ENCODE measurements at places on chromosomes 16 and 17.

GRCh38 chr17:59832883-59833379 lies 59.8 kb downstream of the TUBD1 start:
- DNase-seq, result no peak

- no peak for DNase-seq
Observed at GRCh38 chr17:4324463-4324862, 42.0 kb downstream of the UBE2G1 start.

GRCh38 chr16:54934481-54935265 lies 4.0 kb downstream of the IRX5 start:
- DNase-seq, result no peak

DNA sequence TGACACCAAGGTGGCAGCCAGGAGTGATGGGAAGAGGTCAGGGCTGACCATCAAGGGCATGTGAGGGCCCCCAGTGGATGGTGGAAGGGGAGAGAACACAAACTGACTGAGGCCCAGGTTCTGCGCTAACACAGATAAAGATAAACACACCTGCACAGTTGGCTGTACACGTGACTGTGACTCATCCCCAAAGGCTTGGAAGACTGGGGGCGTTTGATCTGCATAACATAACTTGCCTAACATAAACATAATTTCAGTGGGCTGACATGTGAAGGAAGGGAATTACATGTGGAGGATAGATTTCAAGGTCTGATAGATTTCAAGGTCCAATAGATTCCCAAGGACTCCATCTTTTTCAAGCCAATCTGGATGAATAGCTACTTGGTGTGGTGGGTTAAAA lies 100.9 kb upstream of the TNRC6C start:
- DNase-seq, result no peak

- DNase-seq, result no peak
Observed at GRCh38 chr17:40530531-40530994, 29.1 kb upstream of the TNS4 start.

DNA sequence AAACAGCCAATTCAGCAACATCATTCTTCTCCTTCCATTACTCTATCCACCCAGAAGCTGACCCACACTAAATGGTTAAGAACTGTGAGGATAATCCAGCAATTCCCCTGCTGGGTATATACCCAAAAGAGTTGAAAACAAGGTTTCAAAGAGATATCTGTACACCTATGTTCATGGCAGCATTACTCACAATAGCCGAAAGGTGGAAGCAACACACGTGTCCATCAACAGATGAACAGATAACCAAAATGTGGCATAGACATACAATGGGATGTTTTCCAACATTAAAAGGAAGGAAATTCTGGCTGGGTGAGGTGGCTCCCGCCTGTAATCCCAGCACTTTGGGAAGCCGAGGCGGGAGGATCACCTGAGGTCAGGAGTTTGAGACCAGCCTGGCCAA lies 19.9 kb downstream of the MIS12 start:
- peak; percentile 42 for DNase-seq

DNA sequence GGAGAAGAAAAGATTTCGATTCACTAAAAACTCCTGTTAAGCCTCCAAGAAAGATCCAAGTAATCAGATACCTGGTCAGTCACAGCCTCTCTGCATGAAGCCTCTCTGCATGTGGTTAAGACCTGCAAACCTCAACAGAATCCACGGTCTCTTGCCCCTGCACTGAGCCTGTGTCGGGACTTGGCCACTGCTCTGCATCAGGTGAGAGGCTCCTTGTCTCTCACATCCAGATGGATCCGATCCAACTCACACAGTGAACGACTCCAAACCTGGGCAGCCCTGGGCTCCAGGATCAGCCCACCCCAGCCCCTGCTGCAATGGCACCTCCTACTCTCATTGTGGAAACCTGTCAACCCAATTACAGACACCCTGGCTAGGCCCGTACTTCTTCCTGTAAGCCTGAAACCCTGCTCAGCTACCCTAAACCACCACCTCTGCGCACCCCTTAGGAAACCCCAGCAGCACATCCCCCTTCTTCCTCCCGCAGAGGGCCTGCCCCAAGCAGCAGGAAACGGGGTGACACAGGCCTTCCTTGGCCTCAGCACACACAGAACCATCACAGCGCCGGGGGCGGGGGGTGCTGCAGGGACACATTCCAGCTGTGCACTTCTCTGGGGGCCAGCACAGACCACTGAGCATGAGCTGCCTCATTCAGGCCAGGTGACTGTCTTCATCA lies 129.5 kb downstream of the ANKRD11 start:
- DNase-seq, result no peak

All from LNCaP clone FGC (cell line).